Anterior cingulate cortex (tissue), 58 donors: ENCODE measurements at places on chromosomes 13 and 19.

- no peak for DNase-seq
These were observed 1587.0 kb upstream of the PRR20A start for GRCh38 chr13:55553701-55554100.

GRCh38 chr19:51026554-51026831 is at the start of gene KLK11:
Gene KLK11, minus strand, starts transcription at chr19:51026616. Its CDS starts 985 bp downstream, at chr19:51025631.
- DNase-seq, result no peak

GRCh38 chr19:3336680-3337523 is 29.5 kb upstream of the NFIC start:
- DNase-seq, result peak; percentile 70

- peak; percentile 82 for DNase-seq
These were observed 32.2 kb downstream of the ZNF136 start for GRCh38 chr19:12194827-12195731.

DNA sequence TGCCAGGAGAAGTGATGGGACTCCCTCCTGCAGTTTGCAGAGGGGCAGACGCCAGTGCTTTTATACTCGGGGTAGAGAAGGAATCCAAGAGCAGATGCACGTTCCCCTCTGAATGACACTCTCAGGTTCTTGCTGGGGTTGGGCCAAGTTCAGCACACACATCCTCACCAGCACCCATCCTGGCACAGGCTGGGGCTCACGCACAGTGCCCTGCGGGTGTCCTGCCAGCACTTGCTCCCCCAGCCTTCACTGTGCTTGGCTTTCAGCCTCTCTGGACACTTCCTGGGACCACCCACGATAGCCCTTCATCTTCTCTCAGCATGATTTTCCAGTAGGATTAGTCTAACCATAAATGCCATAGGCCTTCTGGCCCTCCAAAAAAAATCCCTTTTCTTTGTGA is 158.6 kb downstream of the ZNF536 start:
- no peak for DNase-seq

GRCh38 chr19:2237051-2237868 is 636 bp downstream of the SF3A2 start:
- no peak for DNase-seq

DNA sequence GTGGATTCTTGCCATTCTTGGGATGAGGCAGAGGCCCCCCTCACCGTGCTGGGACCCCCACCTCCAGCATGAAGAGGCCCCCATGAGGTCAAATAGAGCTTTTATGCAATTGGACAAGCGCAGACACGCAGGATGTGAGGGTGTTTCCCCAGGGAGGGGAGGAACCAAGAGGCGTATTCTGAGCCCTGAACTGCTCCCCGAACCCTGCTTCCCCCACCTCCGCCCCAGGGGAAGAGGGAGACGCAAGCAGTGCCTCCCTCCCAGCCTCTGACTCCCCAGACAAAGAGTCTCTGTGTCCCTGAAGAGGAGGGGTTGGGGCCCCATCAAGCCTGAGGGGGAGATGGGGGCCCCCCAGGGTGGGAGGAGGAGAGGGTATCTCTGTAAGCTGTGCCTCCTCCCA is 1.3 kb upstream of the RDH8 start:
- no peak for DNase-seq

DNA sequence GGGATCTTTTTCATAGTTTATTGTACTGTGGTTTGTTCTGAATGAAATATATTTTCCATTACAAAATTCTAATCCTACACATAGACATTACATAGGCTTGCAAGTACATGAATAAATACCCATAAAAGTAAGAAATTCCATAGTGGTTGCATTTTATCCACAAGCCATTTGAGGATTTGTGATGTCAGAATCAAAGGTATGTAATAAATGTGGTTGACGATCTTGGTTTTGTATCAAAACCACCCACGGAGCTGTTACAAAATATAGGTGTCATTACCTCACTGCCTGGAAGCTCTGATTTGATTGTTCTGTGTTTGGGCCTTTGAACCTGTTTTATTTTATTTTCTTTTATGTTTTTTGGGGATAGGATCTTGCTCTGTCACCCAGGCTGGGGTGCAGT is 125.1 kb downstream of the NALCN start:
- DNase-seq, result no peak
